ENCODE measurements at places on chromosomes 5 and 9. TPM values are rescaled to one million over a fixed set of nuclear protein-coding genes. Genes with fewer than 3 reads are reported as not detected.

- DNase-seq, result no peak
- H3K27me3 ChIP-seq, result no peaks in the 10 kb centered on the region
- no peaks in the 10 kb centered on the region for H3K4me1 ChIP-seq
- no peak overlapping the region for H3K27ac ChIP-seq
Measured at GRCh38 chr9:102972780-102973179, 22.4 kb upstream of the CYLC2 start.

GRCh38 chr5:3511519-3511918 is 84.1 kb upstream of the IRX1 start:
- DNase-seq, result no peak

FAM169A gene
- total RNA-seq, result 12.6 TPM

DNA sequence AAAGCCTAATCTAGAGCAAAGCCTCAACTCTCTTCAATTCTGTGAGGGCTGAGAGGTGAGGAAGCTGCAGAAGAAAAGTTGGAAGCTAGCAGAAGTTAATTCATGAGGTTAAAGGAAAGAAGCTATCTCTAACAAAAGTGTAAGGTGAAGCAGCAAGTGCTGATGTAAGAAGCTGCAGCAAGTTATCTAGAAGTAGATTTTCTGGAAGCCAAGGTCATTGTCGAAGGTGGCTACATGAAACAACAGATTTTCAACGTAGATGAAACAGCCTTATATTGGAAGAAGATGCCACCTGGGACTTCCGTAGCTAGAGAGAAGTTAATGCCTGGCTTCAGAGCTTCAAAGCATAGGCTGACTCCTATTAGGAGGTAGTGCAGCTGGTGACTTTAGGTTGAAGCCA is 42.0 kb downstream of the SREK1 start:
- no peaks in the 10 kb centered on the region for H3K4me1 ChIP-seq
- DNase-seq, result no peak
- no peak overlapping the region for H3K27ac ChIP-seq
- no peak overlapping the region for H3K4me3 ChIP-seq
- H3K27me3 ChIP-seq, result no peaks in the 10 kb centered on the region
- no peaks in the 10 kb centered on the region for H3K36me3 ChIP-seq

DNA sequence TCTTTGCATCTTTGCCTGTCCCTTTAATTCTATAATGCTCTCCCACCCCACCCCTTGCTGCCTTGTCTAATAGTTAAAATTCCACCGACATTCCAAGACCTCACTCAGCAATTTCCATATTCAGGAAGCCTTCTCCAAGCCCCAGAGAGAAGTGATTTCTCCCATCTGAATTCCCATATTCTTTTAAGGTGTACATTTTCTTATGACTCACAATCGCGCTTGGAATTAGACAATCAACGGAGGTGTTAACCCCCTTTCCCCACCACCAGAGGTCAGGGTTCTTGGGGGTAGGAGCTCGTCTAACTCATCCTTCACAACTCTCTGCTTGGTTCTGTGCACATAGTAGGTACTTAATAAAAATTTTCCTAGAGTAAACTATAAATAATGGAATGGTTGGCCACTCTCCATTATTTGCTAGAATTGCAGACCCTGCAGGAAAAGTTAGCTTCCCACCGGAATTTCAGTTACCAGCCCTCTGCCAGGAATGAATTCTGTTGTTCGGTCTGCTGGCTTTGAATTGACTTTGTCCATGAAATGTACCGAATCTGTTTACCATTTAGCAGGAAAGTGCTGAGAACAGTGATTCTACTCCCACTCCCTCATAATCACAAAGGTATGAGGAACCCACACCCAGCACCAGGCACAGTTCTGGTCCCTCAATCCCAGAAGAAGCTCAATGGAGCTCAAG is 5.0 kb downstream of the KCNIP1 start:
- H3K4me3 ChIP-seq, result no peak overlapping the region
- H3K27ac ChIP-seq, result no peak overlapping the region
- H3K4me1 ChIP-seq, result no peaks in the 10 kb centered on the region
- no peaks in the 10 kb centered on the region for H3K36me3 ChIP-seq
- peaks cover 20% of the 10 kb centered on the region for H3K27me3 ChIP-seq

DNA sequence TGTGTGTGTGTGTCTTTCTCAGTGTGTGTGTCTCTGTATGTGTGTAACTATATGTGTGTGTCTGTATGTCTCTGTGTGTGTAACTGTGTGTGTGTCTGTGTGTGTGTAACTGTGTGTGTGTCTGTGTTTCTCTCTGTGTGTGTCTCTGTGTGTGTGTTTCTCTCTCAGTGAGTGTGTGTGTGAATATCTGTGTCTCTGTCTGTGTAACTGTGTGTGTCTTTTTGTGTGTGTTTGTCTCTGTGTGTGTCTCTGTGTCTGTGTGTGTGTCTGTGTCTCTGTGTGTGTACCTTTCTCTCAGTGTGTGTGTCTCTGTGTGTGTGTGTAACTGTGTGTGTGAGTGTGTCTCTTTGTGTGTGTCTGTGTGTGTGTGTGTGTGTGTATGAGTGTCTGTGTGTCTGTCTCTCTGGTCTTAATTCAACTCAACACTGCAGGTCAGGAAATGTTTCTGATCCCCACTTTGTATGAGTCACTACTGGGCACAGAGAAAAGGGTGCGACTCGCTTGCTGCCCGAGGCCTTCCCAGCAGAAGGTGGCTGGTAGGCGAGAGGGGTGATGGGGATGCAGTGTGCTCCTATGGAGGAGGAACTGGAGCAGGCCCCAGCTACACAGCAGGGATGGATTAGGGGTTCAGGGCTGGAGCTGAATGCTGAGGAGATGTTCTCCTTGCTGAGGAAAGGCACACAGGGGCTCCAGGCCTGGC is 52.1 kb downstream of the NSG2 start:
- H3K4me1 ChIP-seq, result no peaks in the 10 kb centered on the region
- no peak overlapping the region for H3K4me3 ChIP-seq
- no peak overlapping the region for H3K27ac ChIP-seq
- H3K27me3 ChIP-seq, result peaks cover 11% of the 10 kb centered on the region
- no peak for DNase-seq
- no peaks in the 10 kb centered on the region for H3K36me3 ChIP-seq

DNA sequence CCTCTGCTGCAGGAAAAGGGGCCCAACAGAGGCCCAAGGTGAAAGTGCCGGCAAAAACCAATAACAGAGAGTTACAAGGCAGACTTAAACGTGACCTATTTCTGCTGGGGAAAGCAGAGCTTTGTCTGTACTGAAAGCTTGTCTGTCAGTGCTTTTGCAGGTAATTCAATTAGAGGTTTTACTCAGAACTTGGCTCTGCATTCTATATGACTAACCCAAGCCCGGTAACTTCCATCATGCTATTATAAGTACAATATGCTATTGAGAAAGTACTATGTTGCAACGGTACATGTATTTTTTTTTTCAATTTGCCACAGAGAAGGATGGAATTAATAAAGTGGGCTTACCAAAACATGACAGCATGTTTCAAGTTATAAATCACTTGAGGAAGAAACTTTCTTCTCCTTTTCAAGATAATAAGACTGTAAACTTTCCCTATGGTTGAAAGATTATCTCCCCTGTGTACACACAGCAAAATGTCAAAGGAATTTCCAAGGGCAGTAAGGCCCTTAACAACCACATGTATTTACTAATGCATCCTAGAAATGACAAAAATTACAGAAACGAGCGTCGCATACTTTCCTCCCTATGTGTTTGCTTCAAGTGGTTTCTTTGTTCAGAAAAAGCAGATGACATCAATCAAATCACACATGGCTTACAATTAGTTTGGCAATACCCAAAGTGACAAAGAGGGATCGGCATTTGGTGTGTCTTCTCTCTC is 282.4 kb downstream of the EFNA5 start:
- H3K36me3 ChIP-seq, result no peaks in the 10 kb centered on the region
- peaks cover 16% of the 10 kb centered on the region for H3K4me1 ChIP-seq
- no peaks in the 10 kb centered on the region for H3K27me3 ChIP-seq
- peak overlapping the region; percentile 40 for H3K27ac ChIP-seq
- H3K4me3 ChIP-seq, result no peak overlapping the region
- no peak for DNase-seq

- no peaks in the 10 kb centered on the region for H3K36me3 ChIP-seq
- no peak overlapping the region for H3K27ac ChIP-seq
- no peak for DNase-seq
- H3K27me3 ChIP-seq, result peaks cover 15% of the 10 kb centered on the region
Measured at GRCh38 chr5:114367029-114367428, 5.2 kb downstream of the KCNN2 start.

- H3K4me3 ChIP-seq, result no peak overlapping the region
- no peaks in the 10 kb centered on the region for H3K36me3 ChIP-seq
- H3K27me3 ChIP-seq, result peaks cover 6% of the 10 kb centered on the region
Measured at GRCh38 chr9:130143958-130144366, 28.2 kb upstream of the NCS1 start.

- H3K36me3 ChIP-seq, result no peaks in the 10 kb centered on the region
- no peak overlapping the region for H3K4me3 ChIP-seq
- DNase-seq, result no peak
- H3K27ac ChIP-seq, result no peak overlapping the region
- peaks cover 12% of the 10 kb centered on the region for H3K27me3 ChIP-seq
- no peaks in the 10 kb centered on the region for H3K4me1 ChIP-seq
Measured at GRCh38 chr9:21527579-21527978, 45.5 kb upstream of the IFNE start.

DNA sequence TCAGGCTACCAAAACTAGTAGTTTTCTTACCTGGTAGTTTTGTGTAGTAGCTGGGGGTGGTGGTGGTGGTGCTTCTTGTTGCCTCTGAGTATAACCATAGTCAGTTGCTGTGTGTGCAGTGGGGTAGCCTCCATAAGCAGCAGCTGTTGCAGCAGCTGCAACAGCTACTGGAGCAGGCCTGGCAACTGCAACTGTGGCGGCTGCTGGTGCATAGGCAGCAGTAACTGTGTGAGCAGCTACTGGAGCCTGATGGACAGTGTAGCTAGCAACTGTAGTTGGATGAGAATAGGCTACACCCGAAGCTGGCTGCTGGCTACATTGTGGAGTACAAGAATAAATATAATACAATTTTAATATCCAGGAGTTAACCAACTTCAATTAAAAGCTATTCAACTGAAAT is 24.7 kb downstream of the ZFR start:
- H3K27me3 ChIP-seq, result no peaks in the 10 kb centered on the region
- no peaks in the 10 kb centered on the region for H3K4me1 ChIP-seq
- DNase-seq, result no peak
- H3K36me3 ChIP-seq, result peaks cover 5% of the 10 kb centered on the region
- no peak overlapping the region for H3K4me3 ChIP-seq
